ENCODE measurements at places on chromosomes 11 and 22.

DNA sequence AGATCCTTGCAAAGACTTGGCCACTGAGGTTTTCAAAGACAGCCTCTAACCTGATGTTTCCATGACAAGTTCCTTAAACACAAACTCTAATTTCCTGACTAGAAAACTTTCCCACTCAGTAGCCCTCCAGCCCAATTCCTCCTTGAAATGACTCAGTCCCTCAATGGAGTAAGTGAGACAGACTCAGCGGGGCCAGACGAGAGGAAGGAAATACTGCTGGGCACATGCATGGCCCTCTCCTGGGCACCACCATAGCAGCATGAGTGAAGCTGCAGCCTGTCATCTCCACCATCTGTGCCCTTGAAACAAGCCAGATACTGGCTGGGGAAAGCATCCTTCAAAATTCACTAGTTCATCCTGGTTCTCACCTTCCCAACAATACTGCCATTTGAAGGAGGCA, 76.2 kb upstream of the GDPD4 start:
- DNase-seq = no peak

- no peak for DNase-seq
Measured at GRCh38 chr11:118106789-118107335, 20.1 kb upstream of the SMIM35 start.

GRCh38 chr11:11170352-11171084, 182.5 kb downstream of the CSNK2A3 start:
- DNase-seq = no peak

DNA sequence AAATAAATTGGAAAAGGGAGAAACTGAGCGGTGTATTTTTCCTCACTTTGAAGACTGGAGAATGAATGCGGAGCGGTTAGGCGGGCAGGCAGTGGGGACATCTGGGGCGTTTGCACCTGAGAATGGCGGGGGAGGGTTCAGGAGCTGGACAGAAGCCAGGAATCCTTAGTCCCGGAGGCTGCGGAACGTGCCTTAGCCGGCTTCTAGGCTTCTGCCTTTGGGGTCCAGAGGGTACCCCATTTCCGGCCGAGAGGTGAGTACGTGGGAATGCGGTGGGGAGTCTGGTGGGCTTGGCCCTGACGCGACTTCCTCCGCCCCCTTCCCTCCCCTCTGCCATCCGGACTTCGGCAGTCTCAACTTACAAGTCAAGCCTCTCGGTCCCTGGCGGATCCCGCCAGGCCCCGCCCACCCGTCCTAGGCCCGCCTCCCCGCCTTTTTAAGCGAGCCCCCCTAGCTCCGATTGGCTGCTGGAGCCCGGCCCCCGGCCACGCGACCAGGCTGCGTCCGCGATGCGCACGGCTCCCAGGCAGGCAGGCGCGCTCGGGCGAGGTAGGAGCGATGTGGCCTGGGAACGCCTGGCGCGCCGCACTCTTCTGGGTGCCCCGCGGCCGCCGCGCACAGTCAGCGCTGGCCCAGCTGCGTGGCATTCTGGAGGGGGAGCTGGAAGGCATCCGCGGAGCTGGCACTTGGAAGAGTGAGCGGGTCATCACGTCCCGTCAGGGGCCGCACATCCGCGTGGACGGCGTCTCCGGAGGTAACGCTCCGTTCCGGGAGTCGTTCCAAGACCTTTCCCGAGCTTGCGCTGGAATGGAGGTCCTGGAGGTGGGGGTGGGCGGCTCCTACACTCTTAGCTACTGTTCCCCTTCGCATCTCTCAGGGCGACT, at the start of gene GCAT:
TSS of gene GCAT (plus strand) at position 525 of the 884 bp plus-strand sequence. CDS start at position 559, 34 bp downstream.
- DNase-seq = peak; percentile 99

DNA sequence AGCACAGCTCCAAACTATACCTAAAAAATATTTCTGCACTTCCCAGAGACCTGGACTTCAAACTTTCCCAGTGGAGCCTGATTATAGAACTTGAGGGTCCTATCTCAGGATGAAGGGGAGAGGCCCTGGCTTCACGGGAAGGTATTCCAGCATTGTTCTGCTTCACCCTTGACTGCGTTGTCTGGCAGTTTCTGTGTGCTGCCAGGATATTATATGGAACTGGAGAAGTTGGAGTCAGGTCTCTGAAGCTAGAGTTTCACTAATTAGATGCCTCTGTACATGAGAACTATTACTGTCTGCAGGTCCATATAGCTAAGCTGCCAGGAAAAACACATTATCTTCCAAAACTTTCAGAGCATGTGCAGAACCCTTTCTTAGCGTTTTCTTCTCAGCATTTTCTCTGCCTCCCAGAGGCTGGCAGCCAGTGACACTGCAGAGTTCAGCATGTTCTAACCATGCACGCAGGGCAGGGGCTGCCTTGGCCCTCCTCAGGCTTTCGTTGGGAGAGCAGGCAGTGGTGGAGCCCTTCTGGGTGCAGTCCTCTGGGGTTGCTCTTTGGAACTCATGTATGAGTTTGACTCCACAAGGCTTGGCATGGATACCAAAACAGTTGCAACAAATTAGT, 99.3 kb downstream of the CWC15 start:
- DNase-seq = no peak

GRCh38 chr11:17402486-17402885, 14.0 kb upstream of the KCNJ11 start:
- DNase-seq = no peak

DNA sequence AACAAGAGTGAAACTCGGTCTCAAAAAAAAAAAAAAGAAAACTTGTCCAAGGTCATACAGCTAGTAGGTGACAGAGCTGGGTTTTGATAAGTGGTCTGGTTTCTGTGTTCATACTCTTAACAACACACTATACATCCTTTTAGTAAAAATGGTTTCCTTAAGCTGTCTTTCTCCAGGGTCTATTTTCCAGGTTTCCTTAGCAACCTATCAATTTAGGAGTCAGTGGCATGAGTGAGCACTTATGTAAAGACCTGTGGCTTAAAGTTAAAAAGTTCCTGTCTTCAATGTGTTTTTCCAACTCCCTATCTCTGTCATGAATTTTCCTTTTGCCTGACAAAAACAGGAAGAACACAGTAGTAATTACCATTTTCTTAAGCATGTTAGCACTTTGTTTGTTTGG, 480.5 kb downstream of the TMEM135 start:
- no peak for DNase-seq

DNA sequence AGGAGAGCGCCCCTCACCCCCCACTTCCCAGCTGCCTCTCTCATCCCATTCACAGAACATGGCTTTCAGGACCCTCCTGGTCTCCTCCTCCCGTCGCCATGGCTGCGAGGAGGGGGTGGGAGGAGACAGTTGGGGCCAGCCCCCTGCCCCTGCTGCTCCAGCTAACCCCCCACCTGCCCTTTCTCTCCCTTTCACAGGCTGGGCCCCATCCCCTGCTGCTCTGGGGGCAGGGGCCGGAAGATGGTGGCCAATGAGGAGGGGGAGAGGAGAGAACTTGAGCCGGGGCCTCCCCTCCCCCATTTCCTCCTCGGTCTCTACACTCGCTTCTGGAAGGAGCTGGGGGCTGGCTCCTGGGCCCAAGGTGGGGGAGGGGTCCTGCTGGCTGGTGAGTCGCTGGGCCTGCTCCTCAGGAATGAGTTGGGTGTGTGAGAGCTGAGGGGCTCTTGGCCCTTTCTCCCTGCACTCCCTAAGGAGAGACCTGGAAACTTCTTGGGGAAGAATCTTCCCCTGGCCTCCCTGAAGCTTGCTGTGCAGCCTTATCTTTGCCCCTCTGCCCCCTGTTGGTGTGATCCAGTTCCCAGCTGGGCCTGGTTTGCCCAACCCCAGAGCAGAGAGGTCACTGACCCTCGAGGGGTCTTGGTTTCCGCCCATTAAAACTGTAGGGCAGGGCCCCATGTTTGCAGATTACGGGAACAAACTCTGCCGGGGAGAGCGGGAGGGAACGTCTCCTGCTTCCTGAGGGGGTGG, 10.2 kb downstream of the YPEL4 start:
- no peak for DNase-seq

- DNase-seq = no peak
Measured at GRCh38 chr11:73399159-73399590, 23.0 kb downstream of the RELT start.

DNA sequence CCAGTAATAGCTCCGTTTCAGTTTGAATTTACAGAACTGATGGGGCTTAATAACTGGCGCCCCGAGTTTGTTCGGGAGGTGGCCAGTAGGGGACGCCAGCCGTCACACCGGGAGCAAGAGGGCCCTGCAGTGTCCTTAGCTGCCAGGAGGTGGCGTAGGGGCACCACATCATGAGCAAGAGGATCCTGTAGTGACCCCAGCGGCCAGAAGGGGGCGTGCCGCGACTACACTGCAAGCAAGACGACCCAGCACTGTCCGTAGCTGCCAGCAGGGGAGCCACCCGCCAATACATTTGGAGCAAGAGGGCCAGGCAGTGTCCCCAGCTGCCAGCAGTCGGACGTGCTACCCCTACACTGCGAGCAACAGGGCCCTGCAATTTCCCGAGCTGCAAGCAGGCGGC, 663.7 kb upstream of the B3GAT1 start:
- DNase-seq = no peak

- no peak for DNase-seq
Measured at GRCh38 chr11:41982975-41983374, 523.5 kb upstream of the LRRC4C start.

- DNase-seq = no peak
Measured at GRCh38 chr11:95108671-95109551, 19.3 kb downstream of the ENDOD1 start.

DNA sequence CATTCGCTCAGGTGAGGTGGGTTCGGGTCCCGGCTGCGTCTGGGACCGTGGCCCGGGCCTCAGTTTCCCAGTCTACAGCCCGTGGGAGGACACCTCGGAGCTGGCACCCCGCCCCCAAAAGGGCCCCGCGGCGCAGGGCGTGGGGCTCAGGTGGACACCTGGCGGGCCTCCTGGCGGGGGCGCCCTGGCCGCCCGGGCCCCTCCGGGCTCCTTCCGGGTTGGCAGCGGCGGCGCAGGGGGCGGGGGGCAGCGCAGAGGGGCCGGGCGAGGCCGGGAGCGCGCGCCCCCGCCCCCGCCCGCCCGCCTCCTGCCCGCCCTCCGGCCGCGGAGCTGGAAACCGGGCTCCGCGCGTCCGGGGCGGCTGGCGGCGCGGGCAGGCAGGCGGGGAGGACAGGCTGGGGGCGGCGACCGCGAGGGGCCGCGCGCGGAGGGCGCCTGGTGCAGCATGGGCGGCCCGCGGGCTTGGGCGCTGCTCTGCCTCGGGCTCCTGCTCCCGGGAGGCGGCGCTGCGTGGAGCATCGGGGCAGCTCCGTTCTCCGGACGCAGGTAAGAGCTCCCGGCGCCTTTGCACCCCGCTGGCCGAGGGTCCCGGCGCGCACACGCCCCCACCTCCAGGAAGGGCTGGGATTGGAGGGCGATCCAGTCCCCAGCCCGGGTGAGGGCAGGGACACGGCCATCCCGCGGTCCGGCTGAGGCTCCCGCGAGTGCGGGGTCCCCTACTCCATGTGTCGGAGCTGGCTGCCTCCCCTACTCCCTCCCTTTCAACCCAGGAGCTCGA, at the start of gene EMID1:
TSS of gene EMID1 (plus strand) at position 303 of the 778 bp plus-strand sequence. CDS start at position 446, 143 bp downstream.
- peak; percentile 79 for DNase-seq

GRCh38 chr11:94023856-94024255, 2.7 kb downstream of the HEPHL1 start:
- DNase-seq = no peak

DNA sequence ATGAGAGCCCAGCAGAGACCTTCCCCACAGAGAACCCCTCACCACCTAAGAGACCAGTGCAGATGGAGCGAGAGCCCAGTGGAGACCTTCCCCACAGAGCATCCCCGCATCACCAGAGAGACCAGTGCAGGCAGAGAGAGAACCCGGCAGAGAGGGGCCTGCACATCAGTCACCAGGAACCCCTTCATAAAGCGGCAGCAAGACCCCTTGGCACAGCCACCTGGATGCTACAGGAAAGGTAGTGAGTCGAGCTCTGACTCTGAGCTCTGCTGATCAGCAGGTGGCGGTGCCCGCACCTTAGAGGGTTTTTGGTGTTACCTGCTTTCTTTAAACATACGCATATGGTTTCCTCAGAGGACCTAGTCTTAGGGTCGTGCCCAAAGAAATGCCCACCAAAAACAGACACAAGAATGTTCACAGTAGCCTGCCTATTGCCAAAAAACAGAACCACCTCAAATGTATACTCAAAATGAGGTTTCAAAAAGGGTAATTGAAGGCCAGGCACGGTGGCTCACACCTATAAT, 678.7 kb downstream of the BRD1 start:
- no peak for DNase-seq

DNA sequence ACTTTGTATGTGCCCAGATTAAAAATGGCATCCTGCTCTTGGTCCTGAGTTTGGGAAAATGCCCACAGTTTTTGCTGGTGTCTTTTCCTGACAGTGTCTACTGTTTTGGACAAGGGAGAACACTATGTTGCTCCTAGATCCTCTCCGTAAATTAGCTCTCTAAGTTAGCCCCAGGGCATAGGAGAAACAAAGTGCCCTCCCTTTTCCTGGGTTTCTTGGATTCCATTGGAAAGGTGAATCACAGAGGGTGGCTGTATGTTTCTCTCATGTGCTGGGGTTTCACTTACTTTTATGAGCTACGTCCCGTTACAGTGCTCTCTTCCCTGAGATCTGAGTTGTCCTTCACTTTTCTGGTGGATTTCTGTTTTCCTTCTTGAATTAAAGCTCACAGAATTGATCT, 782.8 kb downstream of the CNTN5 start:
- DNase-seq = no peak

- no peak for DNase-seq
Measured at GRCh38 chr11:11555208-11555607, 66.6 kb downstream of the GALNT18 start.

All from GM13976 (cell line).